ENCODE measurements at places on chromosomes 4 and X.

- DNase-seq = no peak
Measured at GRCh38 chr4:99144070-99144469, at the start of gene ADH4. ADH4 (minus strand) TSS chr4:99144297; CDS start chr4:99144222, 75 bp downstream.

DNA sequence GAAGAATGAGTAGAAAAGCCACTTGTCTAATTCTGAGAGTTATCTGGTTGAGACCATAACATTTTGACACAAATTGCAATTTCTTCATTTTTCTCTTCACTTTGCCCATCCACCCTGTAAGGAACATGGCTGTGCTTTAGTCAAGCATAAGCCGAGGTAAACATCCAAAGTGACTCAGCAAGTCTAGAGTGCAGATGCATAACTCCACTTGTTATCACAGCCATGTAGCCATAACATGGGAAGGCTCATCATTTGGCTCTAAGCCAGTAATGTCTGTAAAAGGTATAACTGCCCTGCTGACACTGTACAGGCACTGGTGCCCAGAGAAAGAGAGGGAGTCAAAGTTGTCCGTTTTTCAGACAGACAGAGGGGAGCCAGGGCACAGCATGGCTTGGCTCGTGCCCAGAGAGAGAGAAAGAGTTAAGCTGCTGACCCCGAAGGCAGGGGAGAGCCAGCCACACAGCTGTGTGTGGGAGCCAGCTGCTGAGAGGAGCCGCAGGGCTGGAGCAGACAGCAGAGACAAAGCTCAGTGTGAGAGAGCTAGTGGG is 76.9 kb upstream of the EXOC1L start:
- DNase-seq = no peak

GRCh38 chr4:142292231-142292630 is 553.9 kb downstream of the INPP4B start:
- DNase-seq = no peak

DNA sequence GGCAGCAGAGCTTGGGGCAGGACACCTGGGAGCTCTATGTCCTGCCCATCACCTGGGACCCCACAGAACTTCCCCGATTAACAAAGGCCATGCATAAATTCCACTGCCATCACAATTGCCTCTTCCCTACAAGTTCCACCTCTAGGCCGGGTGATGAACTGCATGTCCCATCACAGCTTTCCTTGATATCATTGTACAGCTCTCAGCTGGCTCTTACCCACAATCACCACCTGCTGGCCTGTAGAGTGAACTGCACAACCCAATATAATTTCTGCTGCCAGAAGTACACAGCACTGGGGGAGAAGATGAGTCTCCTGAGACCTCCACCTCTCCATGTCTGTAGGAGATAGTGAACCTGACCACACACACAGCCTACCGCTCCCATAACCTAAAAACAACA is 285.0 kb upstream of the AADAT start:
- no peak for DNase-seq

GRCh38 chr4:150886597-150886996 is 128.5 kb downstream of the LRBA start:
- DNase-seq = no peak

Measured in anterior cingulate cortex (tissue), 58 donors.